ENCODE measurements at places on chromosomes 1 and 21.

- no peak for DNase-seq
Measured at GRCh38 chr1:236302941-236303340, 21.2 kb upstream of the ERO1B start.

GRCh38 chr1:88647249-88647645 is 36.8 kb upstream of the PKN2 start:
- DNase-seq = no peak

- DNase-seq = no peak
Measured at GRCh38 chr1:198253668-198254067, 96.9 kb downstream of the NEK7 start.

GRCh38 chr1:27601771-27602461 is 2.0 kb downstream of the AHDC1 start:
- DNase-seq = no peak

DNA sequence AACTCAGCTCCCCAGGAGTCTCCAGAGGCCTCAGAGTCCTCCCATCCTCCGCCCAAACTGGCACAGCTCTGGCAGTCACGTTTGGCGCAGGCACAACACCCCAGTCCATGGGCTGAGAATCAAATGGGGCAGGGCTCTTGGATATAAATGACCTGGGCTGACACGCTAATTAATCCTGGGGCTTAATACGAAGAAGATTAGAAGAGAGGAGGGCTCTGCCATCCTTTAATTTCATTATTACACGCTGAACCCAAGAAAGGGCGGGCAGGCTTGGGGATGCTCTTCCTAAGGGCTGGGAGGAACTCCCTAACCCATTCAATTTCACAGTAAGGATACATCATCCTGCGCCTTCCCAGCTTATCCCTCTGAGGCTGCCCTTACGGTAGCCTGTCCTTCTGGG is 2.4 kb downstream of the GRIK3 start:
- DNase-seq = no peak

DNA sequence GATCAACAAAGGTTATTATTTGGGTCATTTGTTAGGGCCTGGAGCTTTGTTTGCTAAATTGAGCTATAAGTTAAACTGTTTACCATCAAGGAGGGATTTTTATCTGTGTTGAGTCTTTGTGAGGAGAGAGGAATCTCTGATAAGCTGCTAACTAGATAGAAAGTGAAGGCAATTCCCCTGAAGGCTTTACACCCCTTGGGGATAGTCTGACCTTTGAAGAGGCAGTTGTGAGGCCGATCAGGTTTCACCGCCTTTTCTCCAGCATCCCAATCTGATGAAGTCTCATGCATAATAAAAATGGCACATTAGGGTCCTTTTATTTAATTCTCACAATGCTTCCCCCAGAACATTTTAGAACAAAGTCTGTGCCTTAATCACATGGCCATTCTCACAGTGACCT is 21.8 kb downstream of the C1orf21 start:
- no peak for DNase-seq

DNA sequence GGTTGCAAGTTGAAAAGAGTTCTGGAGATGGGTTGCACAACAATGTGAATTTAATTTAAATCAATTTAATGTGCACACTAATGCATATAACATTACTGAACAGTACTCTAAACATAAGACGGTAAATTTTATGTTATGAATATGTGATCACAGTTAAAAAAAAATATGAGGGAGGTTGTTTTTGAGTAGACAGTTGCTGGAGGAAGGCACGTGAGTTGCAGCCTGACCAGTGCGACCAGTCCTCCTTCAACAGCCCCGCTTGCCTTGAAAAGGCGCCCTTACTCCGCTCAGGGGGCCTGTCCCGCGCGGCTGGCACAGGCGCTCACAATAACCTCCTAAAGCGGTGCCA is 322 bp upstream of the OLIG1 start:
- DNase-seq = no peak

DNA sequence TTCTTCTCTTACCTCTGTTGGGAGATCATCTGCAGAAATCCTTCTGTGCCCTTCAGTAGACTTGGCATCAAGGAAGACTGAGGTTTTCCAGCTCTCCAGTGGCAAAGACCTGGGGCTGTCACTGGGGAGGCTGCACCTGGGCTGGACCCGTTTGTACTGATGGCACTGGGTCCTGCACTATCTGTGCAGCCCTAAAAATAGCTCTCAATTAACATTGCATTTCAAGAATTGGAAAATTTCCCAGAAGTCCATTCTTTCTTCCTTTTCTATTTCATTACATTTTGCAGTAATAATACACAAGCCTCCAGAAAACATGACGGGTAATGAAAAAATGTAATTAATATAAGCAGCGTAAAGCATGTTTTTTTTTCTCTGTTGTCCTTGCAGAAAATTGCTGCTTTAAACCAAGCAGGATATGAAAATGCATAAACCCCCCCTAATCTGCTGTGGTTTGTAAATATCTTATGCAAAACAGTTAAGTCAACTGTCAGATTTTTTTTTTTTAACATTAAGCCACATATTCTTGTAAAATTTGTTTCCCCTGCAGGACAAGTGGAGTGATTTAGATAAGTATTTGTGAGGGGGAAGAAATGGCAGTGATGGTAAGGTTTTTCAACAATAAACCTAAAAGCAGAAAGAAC is 64.9 kb downstream of the LMO4 start:
- DNase-seq = no peak

DNA sequence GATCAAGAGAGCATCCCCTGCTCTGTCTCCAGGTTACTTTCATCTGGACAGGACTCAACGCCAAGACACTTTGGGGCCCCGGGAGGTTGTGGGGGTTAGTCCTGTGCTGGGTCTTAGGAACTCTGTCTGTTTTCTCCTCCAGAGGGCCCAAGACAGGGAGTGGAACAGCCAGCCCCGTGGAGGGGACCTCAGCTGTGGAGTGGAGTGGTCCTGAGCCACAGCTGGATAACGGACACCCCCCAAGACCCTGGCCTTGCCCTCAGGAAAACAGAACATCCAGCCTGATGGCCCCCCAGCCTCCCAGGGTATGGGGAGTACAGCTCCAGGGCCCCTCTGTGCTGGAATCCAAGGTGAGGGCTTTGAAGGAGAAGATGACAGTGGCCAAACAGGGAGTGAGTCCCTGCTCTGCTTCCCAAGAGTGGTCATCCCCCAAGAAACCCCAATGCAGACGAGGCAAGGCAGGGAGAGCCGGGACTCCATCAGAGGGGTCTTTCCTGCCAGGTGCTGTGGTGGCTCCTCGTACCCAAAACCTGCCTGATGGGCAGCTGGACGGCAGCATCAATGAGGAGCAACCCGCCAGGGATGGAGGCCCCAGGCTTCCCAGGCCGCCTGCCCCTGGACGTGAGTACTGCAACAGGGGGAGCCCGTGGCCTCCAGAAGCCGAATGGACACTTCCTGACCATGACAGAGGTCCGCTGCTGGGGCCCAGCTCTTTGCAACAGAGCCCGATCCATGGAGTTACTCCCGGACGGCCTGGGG is 3.5 kb downstream of the KIAA1614 start:
- DNase-seq = no peak

GRCh38 chr1:50095716-50096115 is 13.0 kb upstream of the ELAVL4 start:
- no peak for DNase-seq

DNA sequence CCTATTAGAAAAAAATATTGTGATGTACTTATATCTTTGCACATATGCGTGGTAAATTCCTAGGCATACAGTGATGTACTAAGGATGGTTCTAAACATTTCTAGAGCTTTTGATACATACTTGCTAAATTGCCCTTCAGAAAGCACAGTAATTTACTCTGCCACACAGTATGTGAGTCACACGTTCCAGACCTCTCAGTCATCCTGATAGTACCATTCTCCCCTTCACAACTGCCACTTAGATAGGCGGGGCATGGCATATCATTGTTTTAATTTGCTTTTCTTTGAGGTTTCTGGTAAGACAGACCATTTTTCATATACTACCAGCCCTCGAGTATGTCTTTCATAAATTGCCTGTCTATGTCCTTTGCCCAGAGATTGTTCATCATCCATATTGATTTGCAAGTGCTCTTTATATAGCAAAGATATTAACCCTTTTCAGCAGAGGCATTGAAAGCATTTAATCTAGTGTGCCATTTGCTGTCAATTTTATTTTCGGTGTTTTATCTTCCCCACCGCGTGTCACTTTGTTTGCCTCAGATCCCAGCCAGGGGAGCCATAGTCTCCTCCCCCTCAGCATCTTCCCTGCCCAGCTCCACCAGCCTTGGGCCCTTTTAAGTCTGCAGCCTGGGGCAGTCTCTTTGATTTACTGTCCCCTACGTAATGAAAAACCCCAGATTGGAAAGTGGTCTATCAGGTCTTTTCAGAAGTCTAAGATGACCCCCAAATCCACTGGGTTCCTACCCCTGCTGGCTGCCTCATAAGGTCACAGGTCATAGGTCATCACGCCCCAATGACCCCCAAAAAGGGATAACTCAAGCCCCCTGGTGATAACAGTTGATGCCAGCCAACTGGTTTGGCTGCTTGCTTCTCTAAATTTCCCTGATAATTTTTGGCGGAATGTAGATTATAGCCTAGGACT is 11.8 kb upstream of the PAX7 start:
- DNase-seq = no peak

DNA sequence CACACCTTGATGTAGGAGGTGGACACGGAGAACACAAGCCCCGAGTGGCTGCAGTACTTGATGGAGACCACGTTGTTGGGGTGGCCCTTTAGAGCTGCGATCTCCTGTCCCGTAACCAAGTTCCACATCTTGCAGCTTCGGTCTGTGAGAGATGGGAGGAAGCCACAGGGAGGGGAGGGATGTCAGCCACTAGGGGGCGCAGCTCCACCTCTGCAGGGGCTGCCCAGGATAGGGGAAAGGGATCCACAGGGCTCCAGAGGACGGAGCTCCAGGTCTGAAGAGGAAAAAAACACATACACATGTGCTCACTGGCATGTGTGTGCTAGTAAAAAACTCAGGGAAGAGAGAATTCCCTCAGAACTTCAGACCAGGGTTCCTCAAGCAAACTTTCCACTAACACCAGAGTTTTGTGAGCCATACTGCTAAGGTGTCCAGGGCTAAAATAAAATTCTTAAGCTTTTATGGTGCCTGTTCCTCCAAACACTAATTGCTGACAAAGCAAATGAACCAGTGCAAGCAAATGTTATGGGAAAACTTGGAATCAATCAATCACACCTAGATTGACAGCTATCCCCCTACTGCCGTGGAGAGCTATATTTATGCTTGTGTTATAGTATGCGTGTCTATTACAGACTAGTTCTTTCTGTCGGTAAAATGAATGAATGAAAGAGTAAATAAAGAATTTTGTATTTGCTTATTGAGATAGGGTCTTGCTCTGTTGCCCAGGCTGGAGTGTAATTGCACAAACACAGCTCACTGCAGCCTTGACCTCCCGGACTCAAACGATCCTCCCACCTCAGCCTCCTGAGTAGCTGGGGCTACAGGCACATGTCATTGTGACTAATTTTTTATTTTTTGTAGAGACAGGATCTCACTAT is 43.7 kb downstream of the KIF21B start:
- no peak for DNase-seq

DNA sequence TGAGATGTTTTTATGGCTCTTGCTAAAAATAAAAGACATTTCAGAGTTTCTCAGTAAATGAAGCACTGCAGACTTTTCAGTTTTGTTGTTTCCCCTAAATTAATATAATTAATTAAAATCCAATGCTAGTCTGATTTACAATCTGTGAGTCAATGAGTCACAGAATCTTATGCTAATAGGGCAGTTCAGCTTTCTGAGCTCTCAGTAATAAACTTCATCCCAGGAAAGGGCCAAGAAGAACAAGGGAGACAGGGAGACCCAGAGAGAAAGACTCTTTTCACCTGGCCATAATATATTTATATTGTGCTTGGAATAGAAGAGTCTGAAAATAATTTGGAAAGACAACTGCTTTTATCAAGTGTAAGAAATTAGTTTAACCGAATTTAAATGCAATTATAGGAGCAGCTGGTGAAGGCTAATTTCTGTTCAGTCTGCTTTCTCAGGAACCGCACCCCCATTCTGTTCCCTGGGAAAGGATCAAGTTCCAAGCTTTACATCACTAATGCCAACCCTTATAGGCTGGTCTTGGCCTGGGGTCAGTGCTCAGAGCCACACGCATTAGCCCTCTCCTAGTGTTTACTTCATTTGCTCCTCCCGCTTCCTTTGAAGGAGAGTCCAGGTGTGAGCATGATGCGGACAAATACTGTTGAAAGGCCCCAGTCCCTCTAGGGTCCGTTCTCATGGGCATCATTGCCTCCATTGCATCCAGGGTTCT is 145.6 kb downstream of the ZBTB18 start:
- DNase-seq = no peak

DNA sequence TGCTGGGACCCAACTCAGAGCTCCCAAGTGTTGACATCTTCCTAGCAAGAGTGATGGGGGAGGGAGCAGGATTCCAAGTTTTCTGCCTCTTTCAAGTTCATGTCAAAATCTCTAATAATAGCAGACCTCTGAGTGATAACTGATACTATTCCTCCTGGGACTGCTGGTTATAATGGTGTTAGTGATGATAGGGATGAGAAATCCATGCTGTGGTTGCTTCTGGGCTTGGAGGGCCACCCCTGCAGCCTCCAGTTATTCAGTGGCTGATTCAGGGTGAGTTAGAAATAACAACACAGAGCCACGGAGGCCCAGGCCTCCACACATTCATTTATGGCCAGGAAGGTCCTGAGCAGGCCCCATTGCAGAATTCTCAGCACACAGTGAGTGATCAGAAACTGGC is 40.6 kb upstream of the ARTN start:
- no peak for DNase-seq

DNA sequence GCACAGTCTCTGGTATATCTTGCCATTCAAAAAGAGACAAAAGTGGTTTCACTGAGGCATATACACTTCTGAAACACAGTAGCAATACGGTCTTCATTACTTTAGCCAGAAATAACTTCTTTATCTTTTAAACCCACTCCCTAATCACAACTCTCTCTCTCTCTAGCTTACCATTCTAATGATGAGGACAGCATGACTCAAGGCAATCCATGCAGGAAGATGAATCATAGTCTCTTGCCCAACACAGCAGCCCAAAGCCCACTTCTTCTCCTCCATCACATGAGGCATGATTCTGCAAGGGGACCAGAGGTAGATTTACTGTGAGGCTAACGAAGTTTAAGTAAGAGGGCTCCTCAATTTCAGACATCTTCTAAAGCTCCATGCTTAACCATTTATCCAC is 285.0 kb upstream of the NR5A2 start:
- DNase-seq = no peak

DNA sequence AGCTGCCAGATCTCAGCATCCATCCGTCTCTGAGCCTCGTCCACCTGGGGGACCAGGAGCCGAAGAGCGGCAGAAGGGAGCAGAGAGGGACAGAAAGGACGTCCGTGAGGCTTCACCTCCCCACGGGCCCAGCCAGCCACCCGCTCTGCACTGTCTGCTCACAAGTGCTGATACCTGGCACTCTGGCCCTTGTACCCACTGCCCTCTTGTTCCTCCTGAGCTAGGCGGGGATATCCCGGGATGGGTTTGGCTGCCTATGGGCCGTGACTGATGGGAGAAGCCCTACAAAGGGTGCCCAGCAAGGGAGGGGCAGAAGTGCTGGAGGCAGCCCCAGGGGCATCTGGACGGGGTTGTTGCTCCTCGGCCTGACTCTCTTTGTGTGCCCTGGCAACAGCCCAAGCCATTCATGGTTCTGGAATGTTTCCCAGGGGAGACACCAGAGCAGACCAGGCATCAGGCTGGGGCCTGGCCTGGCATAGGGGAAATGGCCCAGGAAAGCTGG is 57.6 kb downstream of the LDLRAD2 start:
- no peak for DNase-seq

- no peak for DNase-seq
Measured at GRCh38 chr1:97207868-97208267, 486.3 kb downstream of the PTBP2 start.

Measured in cerebellar nuclear complex (tissue), 1 donor.